Uterus (tissue), 4 donors: ENCODE measurements at places on chromosomes 2 and 18.

DNA sequence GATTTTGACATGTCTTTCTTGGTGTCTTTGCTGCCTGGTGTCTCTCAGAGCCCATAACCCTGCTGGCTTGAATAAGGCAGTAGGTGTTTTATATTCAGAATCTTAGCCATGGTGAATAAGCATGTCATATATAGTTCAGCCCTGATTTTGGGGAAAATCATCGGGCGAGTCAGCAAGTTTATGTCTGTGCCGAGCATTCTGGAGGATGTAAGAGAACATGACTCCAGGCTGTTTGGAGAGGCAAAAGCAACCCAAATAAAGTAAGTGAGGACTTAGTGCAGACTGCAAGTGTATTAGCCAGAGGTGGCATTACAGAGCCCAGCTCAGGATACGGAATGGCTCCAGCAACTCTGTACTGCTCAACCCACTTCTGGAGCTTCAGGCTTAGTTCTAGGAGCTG is 50.3 kb downstream of the TCF7L1 start:
- DNase-seq = no peak

DNA sequence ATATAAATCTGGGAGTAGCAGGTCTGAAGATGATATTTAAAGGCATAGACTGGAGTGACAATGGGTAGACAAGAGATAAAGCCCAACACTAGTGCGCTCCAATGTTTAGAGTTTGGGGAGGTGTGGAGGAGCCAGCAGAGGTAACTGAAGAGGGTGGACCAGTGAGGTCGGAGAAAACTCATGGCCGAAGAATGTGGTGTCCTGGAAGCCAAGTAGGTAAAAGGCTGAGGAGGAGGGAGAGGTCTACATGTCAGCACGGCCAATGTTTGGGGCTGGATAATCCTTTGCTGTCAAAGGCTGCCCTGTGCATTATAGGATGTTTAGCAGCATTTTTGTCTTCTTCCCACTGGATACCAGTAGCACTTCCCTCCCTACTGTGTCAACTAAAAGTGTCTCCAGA is 78.8 kb upstream of the KCNE4 start:
- DNase-seq = no peak

DNA sequence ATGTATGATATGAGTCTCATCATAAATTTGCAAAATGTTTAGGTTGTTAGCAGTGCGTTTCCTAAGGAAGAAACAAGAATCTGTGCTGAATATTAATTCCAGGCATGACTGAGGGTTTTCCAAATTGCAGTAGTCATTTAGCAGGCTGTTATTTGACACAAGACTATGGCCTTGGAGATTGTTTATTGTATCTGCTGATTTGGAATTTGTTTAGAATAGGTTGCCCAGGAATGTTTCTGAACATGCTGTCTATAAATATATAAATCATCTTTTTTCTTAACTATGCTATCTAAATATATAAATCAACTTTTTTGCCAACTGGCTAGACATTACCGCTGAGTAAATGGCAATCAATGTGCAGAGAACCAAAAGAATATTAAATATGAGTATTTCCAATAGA is 90.9 kb downstream of the DOK6 start:
- no peak for DNase-seq

DNA sequence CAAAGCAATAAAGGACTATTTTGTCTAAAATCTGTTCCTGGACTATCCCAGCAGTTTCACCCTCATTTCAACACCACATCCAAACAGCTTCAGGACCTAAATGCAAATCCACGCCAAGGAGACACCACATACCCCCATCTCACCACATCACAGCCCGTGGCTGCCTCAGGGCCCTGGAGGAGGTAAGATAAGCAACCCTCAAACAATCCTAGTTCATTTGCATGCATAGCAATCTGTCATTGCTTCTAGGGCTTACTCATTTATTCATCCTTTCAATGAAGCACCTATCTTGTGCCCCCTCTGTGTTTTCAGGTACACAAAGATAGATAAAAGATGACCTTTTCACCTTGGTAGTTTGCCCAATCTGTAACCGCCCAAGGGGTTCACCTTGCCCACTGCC is 86.5 kb downstream of the VSNL1 start:
- DNase-seq = no peak

- DNase-seq = peak; percentile 41
These were observed 13.4 kb downstream of the GPR35 start for GRCh38 chr2:240638512-240639160.

- no peak for DNase-seq
These were observed 327.9 kb downstream of the LPIN1 start for GRCh38 chr2:12074126-12074844.

DNA sequence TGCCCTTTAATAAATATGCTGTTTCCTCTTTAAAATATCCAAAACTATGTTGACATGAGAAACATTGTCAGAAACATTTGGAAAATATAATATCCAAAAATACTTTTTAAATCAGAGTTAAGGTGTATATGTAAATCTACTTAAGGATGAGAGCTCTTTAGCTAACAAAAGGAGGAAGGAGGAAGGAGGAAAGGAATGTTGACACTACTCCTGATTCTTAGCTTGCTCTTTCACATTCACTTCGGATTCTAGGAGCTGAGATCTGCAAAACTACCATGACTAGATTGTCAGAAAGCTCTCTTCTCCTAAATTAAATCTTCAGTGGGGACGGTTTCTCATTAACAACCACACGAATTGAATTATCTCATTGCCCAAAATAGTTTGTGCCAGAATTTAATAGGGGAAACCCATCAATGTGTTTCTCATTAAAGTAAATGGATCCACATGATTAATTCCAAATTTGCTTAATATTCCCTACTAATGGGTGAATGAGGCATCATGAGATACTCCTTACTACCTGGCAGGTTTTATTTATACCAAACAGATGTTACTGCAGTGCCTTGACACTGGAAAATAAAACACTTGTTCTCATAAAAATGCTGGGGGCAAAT is 509.1 kb downstream of the MBD2 start:
- DNase-seq = no peak

DNA sequence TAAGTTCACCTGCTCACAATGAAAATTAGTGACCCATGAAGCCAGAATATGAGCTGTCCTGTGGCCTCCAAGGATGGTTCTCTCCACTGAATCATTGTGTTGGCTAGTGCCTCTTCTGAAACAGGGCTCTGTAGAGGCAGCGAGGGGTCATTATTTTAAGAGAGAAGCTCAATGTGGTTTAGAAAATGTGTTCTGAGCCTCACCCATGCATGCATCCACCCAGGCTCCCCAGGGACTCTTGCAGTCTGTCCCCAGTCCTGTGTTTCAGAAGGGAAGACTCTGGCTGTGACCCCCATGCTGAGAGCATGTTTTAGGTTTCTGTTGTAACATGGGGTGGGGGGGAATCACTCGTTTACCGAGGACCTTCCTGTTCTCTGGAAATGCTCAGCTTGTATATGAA is 135.2 kb downstream of the RNF144A start:
- no peak for DNase-seq
